Psoas muscle (tissue), 8 donors: ENCODE measurements at places on chromosomes 3 and 15. TPM values are rescaled to one million over a fixed set of nuclear protein-coding genes. Genes with fewer than 3 reads are reported as not detected.

DNA sequence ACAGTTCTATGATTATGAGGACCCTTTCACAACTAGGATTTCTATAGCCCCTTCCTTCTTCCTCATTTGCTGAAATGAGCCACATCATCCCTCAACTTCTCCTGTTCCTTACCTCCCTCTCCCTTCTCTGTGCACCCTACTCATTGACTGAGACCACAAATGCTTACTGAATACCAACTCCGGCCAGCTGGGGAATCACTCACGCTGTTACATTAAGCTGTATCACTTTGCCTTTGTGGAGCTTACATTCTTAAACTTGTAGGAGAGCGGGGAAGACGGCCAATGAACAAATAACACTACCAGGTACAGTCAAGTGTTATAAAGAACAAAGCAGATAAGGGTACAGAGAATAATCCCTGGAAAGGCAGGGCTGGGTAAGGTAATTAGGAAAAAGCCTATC, 5.7 kb downstream of the SUCLG2 start:
- no peak for DNase-seq

DNA sequence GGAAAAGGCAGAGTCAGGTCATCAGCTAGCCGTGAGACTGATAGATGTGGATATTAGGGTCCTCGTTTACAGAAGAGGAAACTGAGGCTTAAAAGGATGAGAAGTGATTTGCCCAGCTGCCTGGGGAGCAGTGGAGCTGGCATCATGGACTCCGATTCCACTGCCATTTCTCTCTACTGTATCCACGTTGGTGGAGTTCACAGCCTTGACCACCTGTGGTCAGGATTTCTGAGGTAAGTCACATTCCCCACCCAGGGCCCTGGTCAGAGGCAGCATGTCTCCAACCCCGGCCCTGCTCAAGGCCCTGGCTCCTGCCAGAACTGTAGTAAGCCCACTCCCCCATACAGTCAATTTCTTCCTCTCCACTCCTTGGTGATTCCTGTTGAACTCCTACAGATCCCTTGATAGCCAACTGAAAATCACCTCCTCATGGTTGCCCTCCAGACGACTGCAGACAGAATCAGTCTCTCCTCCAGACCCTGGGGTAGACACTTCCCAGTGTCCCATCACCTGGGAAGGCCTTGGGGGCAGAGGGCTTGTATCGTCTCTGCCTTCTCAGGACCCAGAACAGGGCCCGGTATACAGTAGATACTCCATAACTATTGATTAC, 41.2 kb upstream of the SLC6A6 start:
- DNase-seq: no peak

DNA sequence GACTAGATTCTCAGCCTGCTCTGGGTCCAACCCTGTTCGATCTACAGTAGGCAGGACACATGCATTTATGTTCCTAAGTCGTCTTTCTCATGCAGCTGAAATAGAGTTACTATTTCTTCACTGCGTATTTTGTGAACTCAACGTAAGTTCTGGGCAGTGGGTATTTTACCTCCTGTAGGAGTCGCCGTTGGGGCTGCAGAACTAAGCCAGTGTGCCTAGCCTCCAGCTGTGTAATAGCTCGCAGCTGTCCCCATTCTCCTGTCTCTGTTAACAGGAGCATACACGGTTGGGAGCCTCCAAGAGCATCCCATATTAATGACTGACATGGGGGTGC, 58.4 kb upstream of the HRH1 start:
- no peak for DNase-seq

GRCh38 chr3:23776352-23776891, 29.3 kb upstream of the UBE2E1 start:
- peak; percentile 16 for DNase-seq

DNA sequence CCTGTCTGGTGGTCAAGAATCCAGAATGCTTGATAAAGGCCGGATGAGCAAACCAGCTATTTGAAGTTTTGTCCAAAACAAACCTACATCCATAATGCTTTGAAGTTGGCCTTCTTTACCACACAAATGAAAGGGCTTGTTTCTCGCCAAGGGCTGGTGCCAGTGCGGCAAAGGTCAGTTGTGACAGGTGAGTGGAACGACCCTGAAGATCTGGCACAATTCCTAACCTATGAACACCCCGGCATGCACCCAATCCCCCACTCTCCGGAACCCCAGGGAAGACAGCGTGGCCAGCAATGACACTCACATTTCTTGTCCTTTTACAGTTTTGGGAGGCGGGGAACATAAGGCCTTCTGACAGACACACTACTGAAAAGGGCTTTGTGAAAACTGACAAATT, 90.6 kb downstream of the ATP10A start:
- no peak for DNase-seq

GRCh38 chr3:45964139-45964538, 20.9 kb downstream of the CXCR6 start:
- no peak for DNase-seq

DNA sequence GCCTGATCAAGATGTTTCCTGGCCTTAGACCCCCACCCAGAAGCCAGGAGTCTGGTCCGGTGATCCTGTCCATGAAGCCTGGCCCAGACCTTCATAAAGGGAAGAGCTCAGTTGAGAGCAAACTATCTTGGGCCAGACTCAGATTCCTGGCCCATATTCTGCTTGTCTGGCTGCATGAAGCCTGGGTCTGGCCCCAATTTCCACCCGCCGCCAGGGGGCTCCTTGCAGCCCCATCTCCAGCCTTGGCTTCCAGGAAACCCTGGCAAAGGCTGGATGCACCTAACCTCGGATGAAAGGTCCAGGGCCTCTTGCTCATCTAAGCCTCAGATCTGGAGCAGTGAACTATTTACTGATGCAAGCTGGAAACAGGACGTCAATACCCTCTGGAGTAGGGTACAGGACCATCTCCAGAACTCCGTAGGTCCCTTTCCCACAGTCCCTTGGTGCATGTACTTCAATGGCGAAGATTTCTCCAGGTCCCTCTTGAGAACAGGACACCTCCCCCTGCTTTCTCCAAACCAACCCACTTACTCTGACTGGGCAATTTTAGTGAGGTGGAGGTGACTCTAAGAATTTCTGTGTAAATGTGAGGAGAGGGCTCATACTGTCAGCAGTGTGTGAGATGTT, 5.6 kb downstream of the FOXL2 start:
- no peak for DNase-seq

GRCh38 chr3:194450341-194450740, 36.5 kb downstream of the ATP13A3 start:
- no peak for DNase-seq

SLC41A3 gene
- total RNA-seq: 58.9 TPM

KBTBD13 gene
- total RNA-seq: 1.3 TPM

MASP1 gene
- total RNA-seq: 0.66 TPM

RGMA gene
- 45.8 TPM for total RNA-seq

MORF4L1 gene
- 357 TPM for total RNA-seq

RLBP1 gene
- not detected for total RNA-seq

CYP1A2 gene
- not detected for total RNA-seq
